ENCODE measurements at places on chromosomes 11 and 22.

GRCh38 chr11:104222464-104222863 is 58.5 kb upstream of the PDGFD start:
- no peak for DNase-seq

DNA sequence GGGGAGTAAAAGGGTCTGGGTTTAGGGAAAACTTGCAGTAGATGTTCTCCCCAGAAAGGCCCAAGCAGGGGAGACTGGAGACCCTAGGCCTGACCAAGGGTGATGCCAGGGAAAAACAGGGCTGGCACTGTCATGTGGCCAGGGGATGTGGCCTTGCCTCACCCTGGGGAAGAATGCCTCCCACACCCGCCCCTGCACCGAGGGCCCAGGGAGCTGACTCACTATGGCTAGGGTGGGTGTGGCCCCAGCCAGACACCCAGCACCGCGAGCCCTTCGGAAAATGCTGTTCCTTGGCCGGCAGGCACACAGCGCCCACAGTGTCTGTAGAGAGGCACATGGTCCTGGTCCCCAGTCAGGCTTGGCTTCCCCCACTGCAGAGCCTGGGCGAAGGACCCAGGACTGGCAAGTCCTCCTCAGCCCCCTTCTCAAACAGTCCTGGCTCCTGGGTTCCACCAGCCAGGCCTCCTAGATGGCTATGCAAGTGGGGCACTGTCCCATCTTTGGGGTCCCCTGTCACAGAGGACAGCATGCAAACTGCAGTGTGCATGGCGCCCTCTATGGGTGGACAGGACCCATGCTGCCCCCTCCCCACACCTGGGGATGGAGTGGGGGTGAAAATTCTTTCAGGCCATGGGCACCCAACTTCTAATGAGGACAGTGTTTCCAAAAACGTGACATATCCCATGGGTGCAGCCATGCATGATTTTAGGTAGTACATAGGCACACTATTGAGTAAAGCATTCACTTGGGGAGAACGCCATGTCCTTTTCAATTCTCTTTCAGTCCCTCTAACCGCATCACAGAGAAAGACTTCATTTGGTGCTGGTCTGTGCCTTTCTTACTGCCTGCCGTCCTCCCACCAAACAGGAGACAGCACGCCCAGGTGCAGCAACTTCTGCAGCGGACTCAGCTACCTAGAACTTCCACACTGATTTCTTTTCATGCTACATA is 15.2 kb downstream of the TMPRSS5 start:
- DNase-seq, result no peak

- DNase-seq, result no peak
These were observed 25.3 kb upstream of the POLA2 start for GRCh38 chr11:65236194-65237059.

- no peak for DNase-seq
These were observed 3.9 kb downstream of the SMPD1 start for GRCh38 chr11:6393989-6394670.

GRCh38 chr11:18280438-18281045 is 14.5 kb downstream of the SAA1 start:
- no peak for DNase-seq

GRCh38 chr11:132062031-132062430 is 691.6 kb downstream of the NTM start:
- DNase-seq, result peak; percentile 87

DNA sequence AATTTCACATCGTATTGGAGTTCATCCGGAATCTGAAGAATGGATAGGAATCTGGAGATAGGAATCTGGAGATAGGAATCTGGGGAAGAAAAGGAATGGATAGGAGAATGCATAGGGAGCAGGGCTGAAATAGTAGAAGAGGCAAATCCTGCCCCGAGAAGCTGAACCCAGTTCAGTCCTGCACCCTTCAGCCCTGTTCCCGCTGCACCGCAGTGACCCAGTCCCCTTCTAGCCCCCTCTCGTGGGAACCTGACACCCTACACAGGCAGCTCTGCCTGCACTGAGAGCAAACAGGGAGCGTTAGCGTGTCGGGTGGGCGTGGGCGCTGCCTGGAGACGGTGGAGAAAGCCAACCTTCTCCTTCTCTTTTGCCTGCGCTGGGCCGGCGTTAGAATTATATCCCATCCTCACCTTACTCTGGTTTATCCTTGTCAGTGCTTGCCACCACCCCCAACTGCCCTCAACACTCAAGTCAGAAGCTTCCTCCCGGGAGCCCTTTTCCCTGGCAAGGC is 1.0 kb upstream of the CCKBR start:
- DNase-seq, result no peak

DNA sequence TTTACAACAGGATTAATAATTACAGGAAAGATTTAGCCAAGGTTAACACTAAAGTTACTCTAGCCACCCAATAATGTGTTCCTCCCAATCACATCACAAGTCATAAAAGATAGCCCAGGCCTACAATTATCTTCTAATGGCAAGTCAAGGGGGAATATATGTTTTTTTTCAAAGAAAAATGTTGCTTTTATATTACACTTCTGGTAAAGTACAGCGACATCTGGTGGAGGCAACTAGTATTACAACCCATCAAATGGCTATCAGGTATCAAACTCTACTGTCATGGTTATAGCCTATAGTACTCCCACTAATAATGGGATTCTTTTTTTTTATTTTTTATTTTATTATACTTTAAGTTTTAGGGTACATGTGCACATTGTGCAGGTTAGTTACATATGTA is 71.8 kb downstream of the XRRA1 start:
- DNase-seq, result no peak

DNA sequence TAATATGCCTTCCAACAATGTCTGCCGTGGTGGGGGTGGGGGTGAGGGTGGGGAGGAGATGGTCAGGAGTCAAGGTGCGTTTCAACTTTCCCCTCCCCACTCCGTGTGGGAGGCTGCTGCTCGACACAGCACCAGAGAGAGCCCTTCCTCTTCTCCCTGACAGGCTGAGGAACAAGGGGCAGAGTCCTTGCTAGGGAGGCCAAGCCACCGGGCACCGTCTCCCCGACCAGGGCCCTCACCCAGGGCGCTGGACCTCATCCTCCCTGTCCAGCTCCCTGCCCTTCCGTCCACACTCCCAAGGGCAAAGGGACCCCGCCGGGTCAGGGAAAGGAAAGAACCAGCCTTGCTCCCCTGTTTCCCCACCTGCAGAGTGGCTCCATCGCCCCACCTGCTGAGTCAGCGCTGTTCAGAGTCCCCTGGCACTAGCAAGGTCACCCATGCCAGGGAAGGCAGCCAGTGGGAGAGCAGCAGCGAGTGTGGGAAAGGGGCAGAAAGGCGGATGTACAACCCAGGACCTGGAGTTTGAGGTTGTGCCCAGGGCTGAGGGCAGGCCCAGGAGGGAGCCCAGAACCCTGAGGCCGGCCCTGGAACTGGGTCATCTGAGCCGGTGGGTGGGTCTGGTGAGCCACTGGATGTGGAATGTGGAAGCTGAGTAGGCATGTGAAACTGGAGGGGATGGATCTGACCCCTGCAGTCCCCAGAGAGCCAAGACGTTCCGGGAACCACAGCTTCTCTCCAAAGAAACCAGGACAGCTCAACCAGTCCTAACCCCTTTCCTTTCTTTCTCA is 47.2 kb downstream of the BUD13 start:
- DNase-seq, result no peak

Data from NCI-H1417 treated with DMSO at 0.1 percent for 48 hours (cell line).